T47D (cell line): ENCODE measurements at places on chromosomes 6 and 20.
A peak's percentile ranks its signal among the peaks of the same experiment; 100 is the strongest.

- DNase-seq, result no peak
Measured at GRCh38 chr6:47439348-47439668, 38.3 kb upstream of the CD2AP start.

DNA sequence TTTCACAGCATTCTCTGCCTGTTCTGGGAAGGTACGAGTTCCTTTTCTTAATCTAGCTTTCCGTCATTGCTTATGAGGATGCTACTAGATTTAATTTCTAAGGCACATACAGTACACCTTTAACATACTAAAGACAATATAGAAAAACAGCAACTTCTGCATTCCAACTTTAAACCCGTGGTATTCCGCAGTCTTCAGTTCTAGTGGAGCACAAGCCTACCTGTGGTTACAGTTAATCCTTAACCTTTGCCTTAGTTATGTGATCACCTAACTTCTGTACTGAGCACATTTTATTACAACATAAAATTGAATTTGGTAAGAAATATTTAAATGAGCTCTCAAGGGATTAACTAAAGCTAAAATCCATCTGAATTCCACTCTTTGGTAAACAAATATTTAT, 289.5 kb downstream of the BTBD9 start:
- DNase-seq, result no peak

GRCh38 chr6:136403110-136403980, 113.7 kb upstream of the BCLAF1 start:
- no peak for DNase-seq

GRCh38 chr6:946546-946945, 253.6 kb upstream of the EXOC2 start:
- no peak for DNase-seq

- no peak for DNase-seq
Measured at GRCh38 chr6:159152041-159152440, 17.2 kb upstream of the FNDC1 start.

GRCh38 chr6:108260126-108260808, 573 bp downstream of the SNX3 start:
- DNase-seq, result peak; percentile 30

DNA sequence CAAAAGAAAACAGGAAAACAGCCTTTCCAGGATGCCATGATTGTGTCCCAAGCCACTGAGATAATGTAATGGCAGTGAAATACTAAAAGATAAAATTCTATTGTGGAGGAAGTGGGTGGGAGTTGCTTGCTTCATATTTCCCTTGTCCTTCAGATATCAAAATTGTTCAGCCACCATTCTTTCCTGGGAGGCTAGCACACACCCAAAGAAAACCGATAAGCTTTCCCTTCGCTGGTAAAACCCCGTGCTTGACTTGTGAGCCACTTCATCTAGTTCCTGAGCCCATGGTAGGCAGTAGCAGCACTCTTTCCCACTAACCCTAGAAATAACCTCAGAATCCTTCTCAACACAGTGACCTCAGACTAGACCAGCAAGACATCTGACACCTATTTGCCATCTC, 357.4 kb upstream of the PLCB4 start:
- DNase-seq, result no peak

- no peak for DNase-seq
Measured at GRCh38 chr20:2528671-2529271, 7.6 kb upstream of the TMC2 start.

- peak; percentile 51 for DNase-seq
Measured at GRCh38 chr6:108133594-108134179, 32.1 kb upstream of the NR2E1 start.

GRCh38 chr20:50501972-50502745, 8.0 kb upstream of the PTPN1 start:
- no peak for DNase-seq

DNA sequence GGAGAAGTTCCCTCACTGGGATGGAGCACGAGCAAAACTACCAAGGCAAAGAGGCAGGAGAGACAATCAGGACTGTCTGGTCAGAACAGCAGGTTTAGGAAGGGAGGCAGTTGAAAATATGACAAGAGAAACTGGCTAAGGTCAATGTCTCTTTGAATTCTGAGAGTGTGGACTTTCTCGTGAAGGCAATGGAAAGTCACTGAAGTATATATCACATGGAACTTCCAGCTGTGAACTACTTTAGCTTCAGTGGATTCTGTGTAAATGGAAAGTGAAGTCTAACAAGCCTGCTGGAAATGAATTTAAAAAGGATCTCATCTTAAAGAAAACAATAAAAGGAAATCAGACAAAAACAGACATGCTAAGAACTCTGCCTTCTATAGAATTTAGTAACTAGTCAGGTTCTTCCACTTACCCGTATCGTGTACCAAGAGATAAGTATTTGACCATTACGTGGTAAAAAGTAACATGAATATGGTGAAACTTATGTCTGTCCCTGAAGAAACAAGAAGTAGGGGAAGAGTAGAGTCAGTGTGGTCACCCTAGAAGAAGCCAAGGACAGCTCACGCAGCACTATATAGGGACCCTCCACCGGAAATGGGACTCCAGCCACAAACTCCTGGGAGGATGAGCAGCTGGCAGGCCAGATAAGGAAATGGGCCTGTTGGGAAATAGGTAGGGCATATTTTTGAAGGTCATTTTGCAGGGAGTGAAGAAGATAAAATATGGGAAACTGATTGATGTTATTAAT, 123.4 kb downstream of the MAP7 start:
- no peak for DNase-seq

DNA sequence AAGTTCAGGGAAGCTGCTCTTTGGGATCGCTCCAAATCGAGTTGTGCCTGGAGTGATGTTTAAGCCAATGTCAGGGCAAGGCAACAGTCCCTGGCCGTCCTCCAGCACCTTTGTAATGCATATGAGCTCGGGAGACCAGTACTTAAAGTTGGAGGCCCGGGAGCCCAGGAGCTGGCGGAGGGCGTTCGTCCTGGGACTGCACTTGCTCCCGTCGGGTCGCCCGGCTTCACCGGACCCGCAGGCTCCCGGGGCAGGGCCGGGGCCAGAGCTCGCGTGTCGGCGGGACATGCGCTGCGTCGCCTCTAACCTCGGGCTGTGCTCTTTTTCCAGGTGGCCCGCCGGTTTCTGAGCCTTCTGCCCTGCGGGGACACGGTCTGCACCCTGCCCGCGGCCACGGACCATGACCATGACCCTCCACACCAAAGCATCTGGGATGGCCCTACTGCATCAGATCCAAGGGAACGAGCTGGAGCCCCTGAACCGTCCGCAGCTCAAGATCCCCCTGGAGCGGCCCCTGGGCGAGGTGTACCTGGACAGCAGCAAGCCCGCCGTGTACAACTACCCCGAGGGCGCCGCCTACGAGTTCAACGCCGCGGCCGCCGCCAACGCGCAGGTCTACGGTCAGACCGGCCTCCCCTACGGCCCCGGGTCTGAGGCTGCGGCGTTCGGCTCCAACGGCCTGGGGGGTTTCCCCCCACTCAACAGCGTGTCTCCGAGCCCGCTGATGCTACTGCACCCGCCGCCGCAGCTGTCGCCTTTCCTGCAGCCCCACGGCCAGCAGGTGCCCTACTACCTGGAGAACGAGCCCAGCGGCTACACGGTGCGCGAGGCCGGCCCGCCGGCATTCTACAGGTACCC, at the start of gene ESR1:
TSS of gene ESR1 (plus strand) at position 170 of the 858 bp plus-strand sequence. CDS start at position 401, 231 bp downstream.
- DNase-seq, result peak; percentile 97

DNA sequence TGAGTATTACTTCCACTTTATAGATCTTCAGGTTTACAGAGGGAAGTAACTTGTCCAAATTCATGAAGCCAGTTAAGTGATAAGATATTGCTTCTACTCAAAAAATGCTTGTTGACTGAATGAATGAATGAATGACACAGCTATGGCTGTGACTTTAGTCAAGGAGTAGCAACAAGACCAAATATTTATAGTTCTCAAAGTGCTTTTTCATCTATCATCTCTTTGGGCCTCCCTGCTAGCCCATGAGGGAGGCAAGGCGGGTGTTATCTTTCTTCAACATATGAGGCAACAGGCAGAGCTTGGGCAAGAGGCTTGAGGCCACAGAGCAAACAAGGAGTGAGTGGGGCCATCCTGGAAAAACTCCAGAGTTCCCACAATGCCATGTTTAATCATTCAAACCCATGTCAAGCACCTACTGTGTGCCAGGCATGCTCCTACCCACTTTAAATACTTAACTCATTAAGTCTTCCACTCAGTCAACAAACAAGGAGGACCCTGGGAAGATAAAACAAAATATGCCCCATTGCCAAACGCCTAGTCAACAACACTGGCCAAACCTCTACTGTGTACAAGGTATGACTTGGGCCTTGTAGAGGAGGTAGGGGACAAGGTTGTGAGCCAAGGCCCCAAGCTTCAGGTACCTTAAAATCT, 15.9 kb downstream of the BCL2L1 start:
- DNase-seq, result peak; percentile 54

DNA sequence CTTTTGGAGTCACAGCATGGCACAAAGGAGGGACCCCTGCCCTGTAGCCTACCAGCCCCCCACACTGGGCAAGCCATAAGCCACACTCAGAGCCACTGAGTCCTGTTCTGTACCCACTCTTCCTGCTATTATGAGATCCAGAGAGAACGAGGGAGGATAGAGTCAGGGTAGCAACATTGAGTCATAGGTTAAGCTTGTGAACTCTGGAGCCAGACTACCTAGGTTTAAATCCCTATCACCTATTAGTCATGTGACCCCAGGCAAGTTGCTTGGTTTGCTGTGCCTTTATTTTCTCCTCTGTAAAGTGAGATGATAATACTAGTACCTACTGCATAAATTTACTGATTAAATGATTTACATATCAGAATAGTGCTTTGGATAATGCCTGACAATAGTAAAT, 540 bp downstream of the CNBD2 start:
- no peak for DNase-seq

- DNase-seq, result peak; percentile 95
Measured at GRCh38 chr20:36861875-36862801, 13.8 kb upstream of the TLDC2 start.

DNA sequence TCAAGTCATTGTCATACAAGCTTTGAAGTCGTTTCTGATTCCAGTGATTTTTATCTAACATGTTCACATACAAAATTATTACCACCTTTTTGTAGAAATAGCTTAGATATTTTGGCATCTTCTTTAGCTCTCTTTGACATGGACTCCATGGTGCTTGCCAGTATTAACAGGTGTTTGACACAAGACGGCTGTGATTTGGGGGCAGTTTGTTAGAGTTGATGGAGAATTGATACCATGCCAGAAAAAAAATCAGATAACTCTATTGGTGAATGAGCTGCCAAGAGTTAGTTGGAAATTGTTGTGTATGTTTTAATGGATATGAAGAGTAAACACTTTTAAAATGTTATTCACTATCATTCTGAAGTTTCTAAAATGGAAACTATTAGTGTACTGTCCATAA, 146.6 kb upstream of the LAMP5 start:
- DNase-seq, result no peak

GRCh38 chr6:157764178-157765068, 58.6 kb upstream of the SNX9 start:
- DNase-seq, result peak; percentile 49

DNA sequence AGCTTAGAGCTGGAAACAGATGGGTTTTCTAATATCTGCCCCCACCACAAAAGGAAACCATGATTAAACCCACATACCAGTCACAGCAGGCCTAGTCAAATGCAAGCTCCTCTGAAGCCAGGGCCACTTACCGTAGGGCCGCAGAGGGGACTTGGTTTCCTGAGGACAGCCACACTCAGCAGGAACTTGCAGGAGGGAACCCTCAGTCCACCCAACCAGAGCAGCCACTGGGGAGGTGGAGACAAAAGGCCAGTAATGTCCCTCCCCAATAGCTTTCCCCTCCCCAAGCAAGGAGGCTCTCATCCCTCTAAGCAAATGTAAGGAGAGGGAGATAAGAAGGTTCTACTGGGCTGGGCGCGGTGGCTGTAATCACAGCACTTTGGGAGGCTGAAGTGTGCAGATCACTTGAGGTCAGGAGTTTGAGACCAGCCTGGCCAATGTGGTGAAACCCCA, 384.4 kb upstream of the JARID2 start:
- no peak for DNase-seq

GRCh38 chr20:33408716-33409654, 7.7 kb upstream of the CDK5RAP1 start:
- DNase-seq, result no peak

GRCh38 chr6:48134246-48134645, 23.2 kb upstream of the PTCHD4 start:
- DNase-seq, result no peak

DNA sequence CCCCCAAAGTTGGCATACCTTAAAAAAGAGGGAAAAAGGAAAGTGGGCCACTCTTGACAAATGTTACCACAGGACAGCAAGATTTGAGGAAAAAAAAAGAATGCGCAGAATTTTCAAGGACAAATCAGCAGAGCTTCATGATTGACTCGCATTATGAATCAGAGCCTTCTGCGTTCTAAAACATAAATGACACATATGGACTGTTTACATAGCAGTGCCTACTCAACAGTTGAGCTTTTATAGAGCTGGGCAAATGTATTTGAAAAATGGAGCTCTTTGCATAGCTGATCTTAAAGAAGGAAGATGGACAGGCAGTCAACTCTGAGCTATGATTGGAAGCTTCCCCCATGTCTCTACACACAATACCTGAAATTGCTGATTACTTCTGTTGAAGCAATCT, 213.2 kb upstream of the NT5E start:
- DNase-seq, result no peak

- DNase-seq, result no peak
Measured at GRCh38 chr20:14848806-14849205, 511.4 kb upstream of the FLRT3 start.

DNA sequence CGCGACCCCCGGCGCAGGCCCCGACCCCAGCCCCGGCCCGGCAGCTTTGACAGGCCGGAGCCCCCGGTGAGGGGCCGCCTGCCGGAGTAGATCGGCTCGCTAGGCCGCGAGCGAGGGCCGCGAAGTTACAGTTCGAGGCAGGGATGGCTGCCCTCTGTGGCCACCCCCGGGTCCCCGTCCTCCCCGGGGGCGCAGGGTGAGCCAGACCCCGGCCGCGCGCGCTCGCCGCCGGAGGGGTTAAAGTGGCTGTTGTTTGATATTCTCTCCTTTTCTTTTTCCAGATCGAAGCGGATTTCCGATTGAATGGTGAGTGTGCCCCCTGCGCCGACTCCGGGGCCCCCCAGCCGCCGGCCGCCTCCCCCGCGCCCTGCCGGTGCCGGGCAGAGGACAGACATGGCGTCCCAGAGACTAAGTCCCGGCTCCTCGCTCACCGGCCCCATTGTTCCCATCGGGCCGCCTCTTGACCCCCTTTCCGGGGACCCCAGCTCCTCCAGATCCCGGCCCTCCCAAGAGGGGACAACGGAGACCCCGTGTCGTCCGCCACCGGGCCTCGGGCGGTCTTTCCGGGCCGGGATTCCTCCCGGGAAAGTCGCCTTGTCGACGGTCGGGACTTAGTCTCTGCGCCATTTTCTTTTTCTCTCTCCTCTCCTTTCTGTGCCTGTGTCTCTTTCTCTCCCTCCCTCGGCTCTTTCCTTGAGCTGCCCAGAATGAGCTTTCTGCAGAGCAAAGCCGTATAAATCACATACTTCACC, 704 bp downstream of the TOP1 start:
- DNase-seq, result peak; percentile 41

- no peak for DNase-seq
Measured at GRCh38 chr20:37396416-37397075, 50.6 kb downstream of the SRC start.

GRCh38 chr6:40450483-40450882, 136.7 kb downstream of the LRFN2 start:
- no peak for DNase-seq
